ENCODE measurements at places on chromosomes 12 and 14.

- peak; percentile 68 for DNase-seq
Measured at GRCh38 chr12:6363330-6364043, 11.9 kb downstream of the SCNN1A start.

DNA sequence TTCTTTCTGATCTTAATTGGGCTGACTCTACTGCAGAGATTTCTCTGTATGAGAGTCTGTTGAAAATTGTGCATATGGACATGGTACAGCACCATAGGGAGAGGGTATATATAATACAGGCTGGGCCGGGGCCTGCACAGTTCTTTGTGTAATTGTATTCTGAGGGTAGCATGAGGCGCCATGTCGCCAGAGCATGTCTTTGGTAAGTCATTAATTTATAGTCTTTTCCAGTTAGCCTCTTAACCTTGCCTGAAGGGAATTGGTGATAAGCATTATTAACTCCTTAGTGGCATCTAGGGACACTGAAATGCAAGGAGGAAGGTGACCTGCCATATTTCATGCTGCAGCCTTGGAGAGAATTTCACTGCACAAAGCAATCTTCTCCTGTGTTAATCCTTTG is 569.9 kb downstream of the TMTC2 start:
- DNase-seq: no peak

DNA sequence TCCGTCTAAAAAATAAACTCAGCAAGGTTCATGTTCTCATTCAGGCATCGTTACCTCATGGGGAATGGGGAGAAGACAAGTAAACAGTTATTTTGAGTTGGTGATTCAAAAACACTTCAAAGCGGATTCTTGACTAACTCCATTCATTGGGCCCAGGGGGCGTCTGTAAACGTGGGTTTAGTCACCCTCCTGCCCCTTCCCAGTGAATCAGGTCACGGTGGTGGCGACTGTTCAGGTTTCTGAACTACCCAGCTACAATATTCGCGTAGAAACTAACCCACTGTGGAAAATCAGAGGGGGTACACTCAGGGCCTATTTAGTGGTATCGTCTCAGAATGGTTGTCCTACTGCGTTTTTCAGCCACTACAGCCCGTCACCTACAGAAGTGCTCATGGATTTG is 15.2 kb downstream of the OR6S1 start:
- no peak for DNase-seq

- DNase-seq: no peak
Measured at GRCh38 chr12:19052689-19053088, 76.8 kb upstream of the PLEKHA5 start.

- DNase-seq: no peak
Measured at GRCh38 chr14:65062096-65063075, 39.9 kb downstream of the MAX start.

- no peak for DNase-seq
Measured at GRCh38 chr14:68596701-68597100, 196.2 kb downstream of the ZFP36L1 start.

GRCh38 chr14:93073358-93073707 is 42.4 kb downstream of the ITPK1 start:
- no peak for DNase-seq

DNA sequence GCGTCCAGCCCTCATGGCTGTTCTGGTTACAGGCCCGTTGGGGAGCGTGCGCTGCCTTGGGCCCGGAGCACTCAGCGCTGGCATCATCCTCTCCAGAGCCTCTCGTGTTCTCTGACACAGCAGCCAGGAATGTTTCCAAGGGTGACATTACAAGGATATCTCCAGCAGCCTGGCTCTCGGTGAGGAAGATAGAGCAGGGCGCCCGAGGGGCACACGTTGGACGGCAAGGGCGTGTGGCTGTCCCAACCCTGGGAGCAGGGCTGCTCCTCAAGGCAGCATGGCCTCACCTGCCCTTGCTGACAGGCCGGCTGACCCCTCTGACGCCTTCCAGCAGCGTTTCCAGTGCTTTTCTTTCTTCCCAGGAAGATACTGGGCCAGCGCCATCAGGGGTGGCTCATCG is 14.4 kb downstream of the LRCOL1 start:
- DNase-seq: no peak

GRCh38 chr14:100076133-100076532 is 10.9 kb downstream of the EVL start:
- no peak for DNase-seq

DNA sequence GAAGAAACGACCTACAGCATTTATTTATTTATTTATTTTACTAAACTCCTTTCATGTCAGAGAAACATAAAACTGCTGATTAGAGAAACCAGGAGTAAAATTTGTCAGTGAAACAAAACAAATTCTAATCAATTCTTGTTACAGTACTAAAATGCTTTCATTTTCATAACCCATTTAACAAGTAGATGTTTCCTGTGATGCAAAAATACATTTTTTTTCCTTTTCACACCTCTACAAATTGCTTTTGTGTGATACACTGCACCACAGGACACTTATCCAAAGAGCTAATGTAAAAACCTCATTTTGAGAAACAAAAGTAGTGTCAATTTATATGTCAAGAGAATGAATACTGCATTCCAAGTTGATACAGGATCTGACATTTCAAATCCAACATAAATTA is 155.1 kb downstream of the SYT1 start:
- no peak for DNase-seq

DNA sequence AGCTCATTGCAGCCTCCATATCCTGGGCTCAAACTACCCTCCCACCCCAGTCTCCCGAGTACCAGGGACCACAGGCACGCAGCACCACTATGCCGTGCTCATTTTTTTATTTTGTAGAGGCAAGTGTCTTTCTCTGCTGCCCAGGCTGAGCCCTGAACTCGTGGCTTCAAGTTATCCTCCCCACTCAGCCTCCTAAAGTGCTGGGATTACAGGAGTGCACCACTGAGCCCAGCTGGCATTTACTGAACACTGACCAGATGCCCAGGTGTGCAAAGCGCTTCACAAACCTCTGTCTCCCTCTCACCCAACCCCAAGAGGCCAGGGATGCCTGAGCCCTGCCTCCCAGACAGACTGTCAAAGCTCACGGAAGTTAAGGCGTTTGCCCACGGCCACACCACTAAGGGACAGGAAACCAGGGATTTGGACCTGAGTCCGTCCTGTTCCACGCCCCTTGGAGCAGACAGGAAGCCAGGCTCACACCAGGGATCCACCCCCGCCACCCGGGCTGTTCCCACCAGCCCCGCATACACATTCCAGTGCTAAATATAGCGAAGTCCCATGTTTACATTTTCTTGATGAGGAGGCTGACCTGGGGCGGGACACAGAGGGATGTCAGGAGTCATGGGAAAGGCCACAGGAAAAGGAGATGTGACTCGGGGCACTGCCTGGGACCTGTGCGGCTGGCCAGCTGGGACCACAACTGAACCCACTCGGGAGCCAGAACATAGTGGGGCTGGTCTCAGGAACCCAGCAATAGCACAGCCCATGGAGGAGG is 51.2 kb downstream of the TESC start:
- no peak for DNase-seq

GRCh38 chr12:103909811-103910210 is 20.4 kb upstream of the HSP90B1 start:
- no peak for DNase-seq

DNA sequence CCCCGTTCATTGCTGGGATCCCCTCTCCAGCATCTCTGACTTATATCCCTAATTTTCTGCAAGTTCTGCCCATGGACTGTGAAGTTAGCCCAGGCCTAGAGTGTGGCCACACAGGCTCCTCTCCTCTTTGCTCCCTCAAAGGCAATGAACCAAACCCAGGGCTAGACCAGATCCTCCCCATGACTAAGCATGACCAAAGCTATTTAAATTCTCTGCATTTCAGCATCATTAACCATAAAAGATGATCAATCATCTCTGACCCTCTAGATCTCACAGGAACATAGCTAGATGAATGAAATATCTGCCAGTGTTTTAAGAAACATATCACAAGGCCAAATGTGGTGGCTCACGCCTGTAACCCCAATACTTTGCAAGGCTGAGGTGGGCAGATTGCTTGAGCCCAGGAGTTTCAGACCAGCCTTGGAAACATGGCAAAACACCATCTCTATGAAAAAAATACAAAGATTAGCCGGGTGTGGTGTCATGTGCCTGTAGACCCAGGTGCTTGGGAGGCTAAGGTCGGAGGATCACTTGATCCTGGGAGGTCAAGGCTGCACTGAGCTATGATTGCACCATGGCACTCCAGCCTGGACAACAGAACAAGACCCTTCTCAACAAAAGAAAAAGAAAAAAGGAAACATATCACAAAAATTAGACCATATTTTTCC is 2.2 kb upstream of the KRT3 start:
- DNase-seq: no peak

- no peak for DNase-seq
Measured at GRCh38 chr14:62706217-62706616, 339.0 kb downstream of the KCNH5 start.

- DNase-seq: no peak
Measured at GRCh38 chr12:45400991-45401390, 185.1 kb downstream of the ANO6 start.

- no peak for DNase-seq
Measured at GRCh38 chr12:131368668-131369071, 342.2 kb upstream of the SFSWAP start.

- DNase-seq: no peak
Measured at GRCh38 chr12:123142518-123142840, 8.4 kb downstream of the PITPNM2 start.

DNA sequence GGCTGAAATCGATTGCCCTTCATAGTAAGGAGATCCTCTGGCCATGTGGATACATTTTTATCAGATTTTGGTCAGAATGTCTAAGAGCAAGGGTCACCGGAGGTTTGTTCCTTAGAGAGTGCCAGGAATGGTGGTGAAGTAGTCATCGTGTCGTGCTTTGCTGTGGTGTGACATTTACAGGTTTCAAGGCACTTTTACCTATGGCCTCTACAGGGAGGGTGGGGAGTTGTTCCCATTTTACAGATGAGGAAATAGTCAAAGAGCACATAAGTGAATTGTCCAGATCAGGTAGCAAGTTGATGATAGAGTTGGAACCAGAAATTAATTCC is 57.2 kb downstream of the WDR20 start:
- no peak for DNase-seq

DNA sequence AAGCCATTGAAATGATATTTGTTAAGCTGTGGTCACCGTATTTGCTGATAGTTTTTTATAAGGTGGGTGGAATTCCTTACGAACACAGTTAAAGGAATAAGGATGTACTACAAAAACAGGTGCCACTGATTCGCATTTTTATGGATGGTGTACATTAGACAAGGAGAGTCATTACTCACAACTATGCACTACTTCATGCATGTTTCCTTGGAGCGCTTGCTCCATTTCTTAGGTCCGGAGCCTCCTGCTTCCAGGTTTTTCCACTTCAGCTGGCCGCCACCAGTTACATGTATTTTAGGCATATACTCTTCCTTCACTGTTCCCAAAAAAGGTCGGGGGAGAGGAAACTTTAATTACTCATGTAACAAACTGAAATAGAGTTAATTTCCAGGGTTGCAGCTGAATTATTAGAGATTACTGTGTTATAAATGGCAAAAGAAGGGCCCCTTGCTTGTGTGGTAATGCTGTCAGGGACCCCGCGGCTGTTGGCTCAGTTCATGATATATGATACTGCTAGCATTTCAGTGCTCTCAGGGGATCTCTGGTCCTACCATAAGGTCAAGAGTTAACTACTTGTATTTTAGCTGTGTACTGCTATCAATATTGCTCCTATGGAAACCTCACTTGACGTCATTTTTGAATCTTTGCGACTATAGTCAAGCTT is 454.7 kb downstream of the NPAS3 start:
- DNase-seq: no peak

GRCh38 chr14:58196198-58196597 is 3.8 kb upstream of the ACTR10 start:
- DNase-seq: no peak

DNA sequence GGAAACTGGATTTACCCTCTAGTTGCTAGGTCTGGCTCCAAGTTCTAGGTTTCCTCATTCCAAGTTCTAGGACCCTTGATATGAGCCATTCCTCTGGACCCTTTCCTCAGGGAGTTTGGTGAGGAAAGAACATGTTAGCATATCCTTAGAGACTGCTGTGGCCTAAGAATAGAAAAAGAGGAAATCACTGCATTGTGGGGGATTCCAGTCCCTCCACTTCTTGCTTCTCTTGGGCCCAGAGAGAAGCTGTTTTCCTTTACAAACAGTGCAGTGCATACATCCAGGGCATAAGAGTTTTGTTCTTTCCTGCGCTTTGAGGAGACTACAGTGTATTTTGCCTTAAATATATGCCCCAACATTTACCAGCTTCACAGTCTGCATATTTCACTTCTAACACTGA is 59.0 kb downstream of the LLPH start:
- no peak for DNase-seq

DNA sequence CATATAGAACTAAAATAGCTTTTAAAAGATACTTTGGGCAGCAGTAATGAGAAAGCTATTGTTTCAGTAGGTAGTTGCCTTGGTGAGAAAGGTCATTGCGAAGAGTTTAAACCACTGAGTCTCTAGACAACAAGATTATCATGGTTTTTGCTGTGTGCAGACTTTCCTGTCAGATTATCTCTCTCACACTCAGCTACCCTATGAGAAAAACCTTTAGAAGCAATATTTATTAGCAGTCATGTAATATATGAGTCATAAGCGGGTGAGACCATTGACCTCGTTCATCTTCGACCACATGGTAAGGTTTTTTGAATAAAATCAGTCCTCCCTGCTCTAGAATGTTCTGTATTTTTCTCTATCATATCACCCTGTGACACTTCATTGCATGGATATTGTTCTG is 59.9 kb downstream of the GPR65 start:
- DNase-seq: no peak

DNA sequence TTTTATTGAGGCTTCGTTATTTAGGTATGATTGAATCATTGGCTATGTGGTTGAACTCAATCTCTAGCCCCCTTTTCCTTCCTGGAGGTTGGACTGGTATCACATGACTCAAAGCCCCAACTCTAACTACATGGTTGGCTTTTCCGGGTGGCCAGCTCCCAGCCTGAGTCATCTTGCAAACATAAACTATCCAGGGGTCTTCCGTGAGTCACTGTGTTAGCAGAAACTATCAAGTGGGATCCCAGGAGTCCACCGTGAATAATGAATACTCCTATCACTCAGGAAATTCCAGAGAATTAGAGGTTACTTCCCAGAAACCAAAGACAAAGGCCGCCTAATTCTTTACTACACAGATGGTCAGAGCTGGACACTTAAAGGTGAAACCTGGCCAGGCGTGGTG is 19.7 kb upstream of the PLEKHD1 start:
- DNase-seq: no peak

GRCh38 chr14:35331605-35332516 is 39.7 kb downstream of the PSMA6 start:
- DNase-seq: no peak

DNA sequence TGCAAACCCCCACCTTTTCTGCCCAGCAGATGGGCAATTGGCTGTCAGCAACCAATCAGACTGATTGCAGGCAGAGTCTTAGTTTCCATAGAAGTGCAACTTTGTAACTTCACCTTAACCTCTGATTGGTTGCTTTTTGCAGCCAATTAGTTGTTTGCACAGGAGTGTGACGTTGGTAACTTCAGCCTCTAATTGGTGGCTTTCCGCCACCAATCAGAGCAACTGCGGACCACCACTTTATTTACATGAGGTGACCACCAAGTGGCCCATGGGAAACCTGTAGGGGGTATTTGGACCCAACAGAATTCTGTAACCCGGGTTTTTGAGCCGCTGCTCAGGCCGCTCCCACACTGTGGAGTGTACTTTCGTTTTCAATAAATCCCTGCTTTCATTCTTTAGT is 32.3 kb downstream of the CDKN1B start:
- no peak for DNase-seq

- no peak for DNase-seq
Measured at GRCh38 chr14:51908086-51908485, 47.7 kb downstream of the GNG2 start.

Measured in activated T-helper 9 cell treated with anti-CD3 and anti-CD28 coated beads, Interleukin-2, amount 50 U/mL, for 16 hours (primary cell).